ENCODE measurements at places on chromosomes 7 and 10.
A peak's percentile ranks its signal among the peaks of the same experiment; 100 is the strongest.

DNA sequence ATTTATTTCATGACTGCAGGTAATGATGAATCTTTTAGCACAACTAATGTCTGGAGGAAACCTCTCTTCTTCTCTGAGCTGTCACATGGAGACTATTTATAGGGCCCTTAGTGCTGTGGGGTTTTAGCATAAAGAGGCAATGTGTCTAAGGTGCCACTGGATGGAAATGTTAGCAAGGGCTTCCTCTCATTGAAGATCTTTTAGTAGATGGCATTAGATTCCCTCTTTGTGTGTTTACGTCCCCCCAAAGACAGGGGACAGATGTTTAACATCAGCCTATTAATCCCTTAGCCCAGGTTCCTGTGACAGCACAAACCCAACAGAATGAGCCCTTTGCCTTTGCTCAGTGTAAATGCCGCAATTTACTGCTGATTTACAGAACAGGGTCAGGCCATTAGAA lies 208.6 kb downstream of the SKAP2 start:
- DNase-seq, result peak; percentile 9

GRCh38 chr7:139620676-139621344 lies 97.3 kb downstream of the CLEC2L start:
- DNase-seq, result peak; percentile 64

DNA sequence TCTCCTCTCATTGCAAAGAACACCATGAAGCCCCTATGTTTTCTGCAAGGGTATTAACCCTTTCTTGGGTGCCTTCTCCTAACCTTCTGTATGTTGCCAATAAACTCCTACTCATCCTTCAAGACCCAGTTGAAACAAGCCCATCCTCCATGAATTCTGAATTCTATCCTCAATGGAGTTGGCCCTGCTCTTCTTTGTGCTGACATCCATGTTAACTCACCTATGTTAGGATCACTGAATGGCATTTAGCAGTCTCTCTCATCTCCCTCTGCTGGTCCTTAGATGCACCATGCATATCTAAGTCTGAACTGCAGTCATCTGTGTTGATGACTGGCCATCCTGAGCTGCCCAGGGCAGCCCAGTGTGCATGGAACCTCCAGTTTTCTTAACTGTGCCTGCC lies 129.8 kb downstream of the BUB3 start:
- peak; percentile 11 for DNase-seq

GRCh38 chr7:137073571-137074325 lies 205.3 kb downstream of the CHRM2 start:
- DNase-seq, result no peak

- DNase-seq, result no peak
Measured at GRCh38 chr7:20927976-20928375, 141.3 kb upstream of the SP8 start.

All from NCI-H82 (cell line).